GM23248 (cell line): ENCODE measurements at places on chromosomes 12 and 14. TPM values are rescaled to one million over a fixed set of nuclear protein-coding genes. Genes with fewer than 3 reads are reported as not detected.

The FAIM2 gene
- 0.86 and 2.8 TPM in 2 replicates for total RNA-seq

The TPH2 gene
- total RNA-seq, result not detected in 2 replicates

The CLEC9A gene
- total RNA-seq, result not detected in 2 replicates

- DNase-seq, result no peak
- H3K27me3 ChIP-seq, result no peaks in the 10 kb centered on the region
- no peaks in the 10 kb centered on the region for H3K36me3 ChIP-seq
- H3K27ac ChIP-seq, result no peak overlapping the region
- H3K4me3 ChIP-seq, result no peak overlapping the region
Measured at GRCh38 chr14:84708865-84709264, 821.1 kb upstream of the FLRT2 start.

DNA sequence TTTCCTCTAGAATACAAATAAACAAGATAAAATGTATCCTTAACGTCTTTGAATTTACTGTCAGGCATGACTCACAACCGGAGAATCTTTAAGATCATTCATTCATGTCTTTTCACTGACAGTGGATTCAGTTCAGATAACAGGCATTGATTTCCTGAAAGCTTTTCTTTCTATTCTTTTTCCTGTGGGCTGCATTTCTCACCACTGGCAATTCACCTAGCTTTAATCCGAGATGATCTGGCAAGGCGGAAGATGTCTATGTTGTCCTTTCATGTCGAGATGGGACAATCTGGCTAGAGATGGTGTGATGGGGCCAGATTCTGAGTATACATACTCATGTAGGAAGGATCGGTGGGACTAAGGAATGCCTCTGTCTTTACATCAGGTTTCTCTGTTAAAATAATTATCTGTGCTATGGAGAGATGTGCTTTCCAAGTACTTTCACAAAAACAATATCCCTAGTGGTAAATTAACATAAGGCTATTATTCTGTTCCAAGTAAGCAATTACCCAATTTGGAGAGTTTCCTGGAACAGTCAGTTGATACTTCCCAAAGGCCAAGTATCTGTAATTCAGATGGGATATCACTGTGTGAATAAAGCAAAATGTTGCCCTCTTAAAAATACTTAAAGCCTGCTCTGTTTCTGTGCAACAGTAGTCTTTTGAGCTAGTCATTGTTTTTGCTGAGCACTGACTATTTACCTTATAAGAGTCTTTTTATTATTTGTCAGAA lies 17.8 kb downstream of the ACSS3 start:
- no peak overlapping the region for H3K4me3 ChIP-seq
- H3K27me3 ChIP-seq, result no peaks in the 10 kb centered on the region
- no peak overlapping the region for H3K27ac ChIP-seq
- H3K36me3 ChIP-seq, result no peaks in the 10 kb centered on the region
- DNase-seq, result no peak
- no peaks in the 10 kb centered on the region; the same call in 1 of the 2 replicates for H3K4me1 ChIP-seq

GRCh38 chr14:76201162-76201561 lies 49.4 kb downstream of the GPATCH2L start:
- H3K27ac ChIP-seq, result peak overlapping the region; percentile 54
- H3K4me3 ChIP-seq, result no peak overlapping the region
- peak; percentile 88 for DNase-seq
- no peaks in the 10 kb centered on the region for H3K27me3 ChIP-seq
- H3K4me1 ChIP-seq, result peaks cover 14% of the 10 kb centered on the region; the same call in 1 of the 2 replicates

The EID3 gene
- total RNA-seq, result 6.9 and 9.0 TPM in 2 replicates

DNA sequence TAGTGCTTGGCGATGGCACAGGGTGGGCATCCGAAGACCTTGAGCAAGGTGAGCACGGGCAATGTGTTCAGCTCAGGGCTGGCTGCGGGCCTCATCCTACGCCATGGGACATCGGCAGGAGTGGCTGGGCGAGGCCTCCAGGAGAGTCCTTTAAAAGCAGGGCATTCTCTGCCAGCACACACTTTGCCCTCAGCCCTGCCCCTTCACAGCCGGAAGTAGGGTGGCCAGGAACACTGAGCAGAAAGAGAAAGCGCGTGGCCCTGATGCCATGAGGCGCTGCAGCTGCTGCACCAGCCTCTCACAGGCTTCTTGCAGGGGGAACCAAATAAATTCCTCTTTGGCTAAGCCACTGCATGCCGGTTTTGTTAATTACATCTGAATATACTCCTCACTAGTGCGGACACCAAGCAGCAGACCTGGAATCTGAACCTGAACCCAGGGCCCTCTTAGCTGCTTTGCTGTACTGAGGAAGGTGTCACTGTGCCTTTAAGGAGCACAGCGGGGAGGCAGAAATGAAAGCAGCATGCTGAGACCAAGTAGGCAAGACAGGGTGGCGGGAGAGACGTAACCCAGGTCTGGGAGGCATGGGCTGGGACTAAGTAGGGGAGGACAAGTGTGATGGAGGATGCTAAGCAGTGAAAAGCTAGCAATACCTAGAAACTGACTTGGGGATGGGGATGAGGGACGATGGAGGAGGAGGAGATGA lies 155.2 kb downstream of the TTC7B start:
- H3K36me3 ChIP-seq, result no peaks in the 10 kb centered on the region
- H3K27ac ChIP-seq, result no peak overlapping the region
- H3K4me3 ChIP-seq, result no peak overlapping the region
- H3K27me3 ChIP-seq, result no peaks in the 10 kb centered on the region
- H3K4me1 ChIP-seq, result 0 out of 2 replicates have a peak, but pooled peaks cover 6% of the 10 kb centered on the region
- DNase-seq, result no peak

The TMED10 gene
- total RNA-seq, result 359 and 363 TPM in 2 replicates

The TRIM9 gene
- 0.32 TPM in 1 of 2 replicates, not detected in the other for total RNA-seq

The AVPR1A gene
- total RNA-seq, result not detected in 2 replicates

DNA sequence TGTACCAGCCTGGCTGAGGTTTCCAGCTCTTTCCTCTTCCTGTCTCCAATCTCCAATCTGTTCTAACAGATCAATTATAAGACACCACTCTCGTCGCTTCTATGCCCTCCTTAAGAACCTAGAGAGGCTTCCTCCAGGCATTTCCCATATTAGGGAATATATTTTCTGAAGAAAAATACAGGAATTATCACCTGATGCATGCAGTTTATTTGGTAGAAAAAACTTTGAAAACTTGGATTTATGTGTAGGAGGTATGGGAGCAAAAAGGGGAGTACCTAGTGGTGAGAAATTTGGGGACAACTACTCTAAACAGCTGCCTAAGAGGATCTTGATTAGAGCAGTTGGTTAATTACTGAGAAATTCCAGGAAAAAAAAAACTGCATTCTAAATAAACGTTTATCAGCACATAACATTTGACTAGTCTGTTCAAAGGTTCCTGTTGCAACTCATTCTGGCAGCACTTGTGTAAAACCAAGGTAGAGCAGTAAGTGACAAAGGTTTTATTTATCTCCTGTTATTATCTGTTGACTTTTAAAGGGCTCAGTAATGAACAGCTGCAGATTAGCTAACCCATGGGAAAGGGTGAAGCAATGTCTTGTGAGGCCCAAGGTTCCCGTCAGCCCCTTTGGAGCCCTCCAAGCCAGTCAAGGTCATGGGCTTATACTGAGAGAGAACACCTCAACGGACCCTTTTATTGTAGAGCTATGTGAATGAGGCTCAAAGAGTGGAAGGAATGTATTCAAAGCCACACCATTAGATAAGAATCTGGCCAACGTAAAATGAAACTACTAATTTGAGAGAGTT lies 36.4 kb upstream of the NR1H4 start:
- H3K36me3 ChIP-seq, result no peaks in the 10 kb centered on the region
- H3K27me3 ChIP-seq, result no peaks in the 10 kb centered on the region; the same call in 1 of the 2 replicates
- H3K27ac ChIP-seq, result no peak overlapping the region
- DNase-seq, result no peak
- no peaks in the 10 kb centered on the region for H3K4me1 ChIP-seq

DNA sequence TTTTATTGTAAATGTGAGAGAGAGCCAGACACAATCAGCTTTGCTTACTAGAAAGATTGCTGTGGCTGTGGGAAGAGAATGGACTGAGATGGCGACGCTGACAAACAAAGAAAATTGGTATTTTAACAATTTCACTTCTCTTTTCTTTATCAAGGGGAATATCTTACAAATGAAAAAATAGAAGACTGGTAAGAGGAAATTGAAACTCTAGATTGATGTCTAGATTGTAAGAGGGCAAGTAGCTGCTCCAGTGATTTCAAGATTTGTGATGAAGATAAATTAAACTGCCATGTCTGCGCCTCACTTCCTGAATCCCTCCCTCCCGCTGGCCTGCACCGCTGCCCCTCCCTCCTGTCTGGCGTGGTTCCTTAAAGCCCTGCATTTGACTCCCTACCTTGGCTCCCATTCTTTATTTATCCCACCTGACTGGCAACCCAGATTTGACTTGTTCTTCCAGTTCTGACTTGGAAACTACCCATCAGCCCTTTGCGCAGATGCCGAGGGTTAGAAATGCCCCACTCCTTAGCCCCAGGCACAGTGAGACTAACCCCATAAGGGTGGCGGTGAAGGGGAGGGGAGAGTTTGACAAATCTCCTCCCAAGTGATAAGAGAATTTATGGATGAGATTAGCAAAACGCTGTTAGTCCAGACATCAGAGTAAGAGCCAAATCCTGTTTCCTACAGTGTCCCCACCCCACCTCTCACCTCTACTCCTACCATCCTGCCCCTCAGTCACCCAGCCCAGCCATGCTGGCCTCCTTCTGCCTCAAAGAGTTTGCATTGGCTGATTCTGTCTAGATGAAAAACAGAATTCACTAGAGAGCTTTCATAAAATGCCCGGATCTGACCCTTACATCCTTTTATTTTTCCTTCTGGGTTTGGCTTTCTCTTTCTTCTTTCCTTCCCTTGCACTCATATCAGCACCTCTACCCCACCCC lies 125.3 kb upstream of the ATF7IP start:
- no peak overlapping the region for H3K27ac ChIP-seq
- H3K4me1 ChIP-seq, result peaks cover 3% of the 10 kb centered on the region; the same call in 1 of the 2 replicates
- no peak for DNase-seq
- no peaks in the 10 kb centered on the region for H3K27me3 ChIP-seq
